Activated CD8-positive, alpha-beta memory T cell treated with anti-CD3 and anti-CD28 coated beads, Interleukin-2, amount 50 U/mL, for 48 hours (primary cell): ENCODE measurements at places on chromosomes 3 and 15.
A peak's percentile ranks its signal among the peaks of the same experiment; 100 is the strongest.

DNA sequence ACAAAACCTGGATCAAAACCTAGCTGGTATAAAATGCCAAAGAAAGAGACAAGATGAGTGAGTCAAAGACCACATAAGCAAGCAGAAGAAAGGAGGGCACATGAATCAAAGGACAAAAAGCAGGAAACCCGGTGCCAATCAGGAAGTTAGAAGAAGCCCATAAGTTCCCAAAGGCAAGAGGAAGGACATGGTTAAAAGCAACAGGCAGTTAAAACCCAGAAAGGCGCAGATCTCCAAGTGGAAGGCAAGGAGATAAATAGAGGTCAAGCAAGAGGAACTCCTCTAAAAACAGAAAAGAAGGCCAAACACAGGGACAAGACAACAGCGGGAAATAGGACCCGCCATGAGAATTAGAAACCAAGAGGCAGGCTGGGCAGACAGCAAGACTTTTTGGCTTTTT is 4.4 kb downstream of the TMOD2 start:
- DNase-seq = no peak

GRCh38 chr15:92383519-92384324 is 10.0 kb upstream of the ST8SIA2 start:
- DNase-seq = peak; percentile 66

- DNase-seq = no peak
Observed at GRCh38 chr15:70378126-70379031, 280.7 kb upstream of the TLE3 start.

DNA sequence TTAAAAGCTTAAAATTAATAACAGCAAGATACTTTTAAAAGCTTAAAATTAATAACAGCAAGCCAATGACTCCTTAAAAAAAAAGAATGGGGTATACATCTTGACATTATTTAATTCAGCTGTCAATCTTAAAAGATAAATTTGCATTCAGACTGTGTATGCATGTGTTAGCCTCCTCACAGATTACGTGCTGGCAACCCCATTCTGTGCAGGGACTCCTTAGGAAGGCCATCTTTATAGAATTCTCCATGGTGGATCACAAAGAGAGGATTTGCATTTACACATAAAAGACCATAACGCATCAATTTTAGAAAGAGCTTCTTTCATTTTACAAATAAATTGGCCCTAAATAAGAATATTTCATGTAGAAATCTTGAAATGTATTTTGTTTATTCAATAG is 87.2 kb downstream of the B3GALNT1 start:
- no peak for DNase-seq

GRCh38 chr3:42195879-42196330 is 70.1 kb downstream of the CCK start:
- no peak for DNase-seq

DNA sequence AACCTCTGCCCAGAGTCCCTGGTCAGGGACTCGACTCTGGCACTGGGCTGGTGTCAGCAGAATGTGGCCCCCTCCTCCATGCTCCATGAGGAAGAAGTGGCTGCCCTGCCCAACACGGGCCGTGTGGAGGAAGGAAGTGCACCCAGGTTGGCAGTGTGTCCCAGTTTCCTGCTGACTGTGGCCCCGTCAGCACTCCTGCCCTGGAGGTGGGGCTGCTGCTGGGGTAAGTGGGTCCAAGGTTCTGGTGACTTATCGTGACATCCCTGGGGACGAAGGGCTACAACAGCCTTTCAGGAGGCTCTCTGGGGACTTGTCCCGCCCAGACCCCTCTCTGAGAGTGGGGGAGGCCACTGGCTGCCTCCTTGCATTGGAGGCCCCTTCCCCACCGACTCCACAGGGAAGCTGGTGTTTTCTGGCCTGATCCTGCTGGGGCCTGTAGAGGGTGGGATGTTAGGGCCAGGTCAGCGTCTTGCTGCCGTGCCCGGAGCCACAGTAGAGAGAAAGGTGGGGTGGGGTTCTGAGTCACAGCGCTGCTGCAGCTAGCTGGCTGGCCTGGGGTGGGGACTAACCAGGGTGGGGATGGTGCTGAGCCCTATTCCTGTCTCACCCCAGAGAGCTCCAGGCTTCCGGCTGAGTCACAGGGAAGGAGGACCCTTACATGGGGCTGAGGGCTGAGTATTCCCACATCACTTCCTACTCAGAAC is 10.5 kb downstream of the SEMA4B start:
- DNase-seq = no peak

- no peak for DNase-seq
Observed at GRCh38 chr3:100053951-100054620, 60.2 kb downstream of the FILIP1L start.

DNA sequence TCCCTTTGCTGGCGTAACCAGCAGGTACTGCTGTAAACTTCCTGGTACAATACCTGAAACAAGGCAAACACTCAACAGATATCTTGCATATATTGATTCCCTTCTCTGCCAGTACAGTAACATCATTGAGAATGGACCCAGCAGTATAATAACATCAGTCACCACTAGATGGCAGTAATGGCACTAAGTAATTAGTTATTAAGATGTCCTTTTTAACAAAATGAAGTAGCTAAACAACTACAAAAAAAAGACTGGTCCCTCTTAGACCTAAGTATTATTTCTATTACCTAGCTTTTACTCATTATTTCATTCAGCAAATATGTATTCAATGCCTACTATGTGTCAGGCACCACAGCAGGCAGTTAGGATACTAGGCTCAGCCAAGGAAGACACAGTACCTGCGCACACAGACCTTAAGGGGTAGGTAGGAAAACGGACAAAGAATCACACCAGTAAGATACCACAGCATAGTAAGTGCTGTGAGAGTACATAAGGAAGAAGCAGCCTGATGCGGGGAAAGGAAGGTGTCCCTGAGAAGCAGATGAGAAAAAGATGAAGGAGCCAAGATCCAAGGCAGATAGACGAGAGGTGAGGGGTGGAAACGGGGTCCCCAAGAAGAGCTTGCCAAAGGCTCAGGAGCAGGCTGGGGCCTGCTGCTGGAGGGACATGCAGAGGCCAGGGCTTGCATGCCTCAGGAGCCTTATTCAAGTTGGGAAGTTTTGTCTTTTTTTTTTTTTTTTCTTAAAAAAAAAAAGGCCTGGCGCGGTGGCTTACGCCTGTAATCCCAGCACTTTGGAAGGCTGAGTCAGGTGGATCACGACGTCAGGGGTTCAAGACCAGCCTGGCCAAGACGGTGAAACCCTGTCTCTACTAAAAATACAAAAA is 102.7 kb upstream of the CHD2 start:
- no peak for DNase-seq

- no peak for DNase-seq
Observed at GRCh38 chr3:43161684-43162229, 55.9 kb upstream of the POMGNT2 start.

DNA sequence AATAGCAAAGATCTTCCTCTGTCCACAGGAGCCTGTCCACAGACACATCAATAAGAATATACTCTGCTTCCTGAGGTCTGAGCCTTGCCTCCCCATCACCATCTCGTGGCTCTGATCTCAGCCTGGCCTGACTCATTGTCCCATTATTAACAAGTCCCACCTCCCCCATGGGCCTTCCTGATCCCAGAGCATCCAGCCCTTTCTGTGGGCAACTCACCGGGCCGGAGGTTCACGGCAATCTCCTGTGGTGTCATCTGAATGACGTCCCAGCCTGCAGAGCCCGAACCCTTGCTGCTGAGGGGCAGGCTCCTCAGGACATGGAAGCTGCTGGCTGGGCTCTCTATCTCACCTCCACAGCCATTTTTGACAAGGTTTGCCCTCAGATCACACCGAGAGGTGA is 28.1 kb downstream of the ITGB5 start:
- DNase-seq = no peak

GRCh38 chr3:53258600-53259426 is 3.0 kb upstream of the TKT start:
- DNase-seq = no peak

DNA sequence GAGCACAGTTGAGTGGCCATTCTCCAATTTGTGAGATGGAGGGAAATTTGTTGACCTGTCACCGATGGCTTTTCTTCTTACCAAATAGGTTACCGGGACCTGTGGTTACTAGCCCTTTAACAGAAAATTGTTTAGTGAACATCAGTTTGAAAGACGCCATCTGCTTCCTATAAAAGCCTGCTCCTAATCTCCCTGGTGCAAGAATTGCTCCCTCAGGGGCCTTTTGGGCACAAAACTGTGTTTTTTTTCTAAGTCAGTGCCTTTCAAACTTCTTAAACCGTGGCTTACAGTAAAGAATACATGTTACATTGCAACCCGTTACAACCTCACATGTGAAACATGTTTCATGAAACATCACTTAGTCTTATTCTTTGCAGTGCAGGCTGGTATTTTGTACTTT is 15.0 kb downstream of the CACNA2D3 start:
- DNase-seq = no peak

DNA sequence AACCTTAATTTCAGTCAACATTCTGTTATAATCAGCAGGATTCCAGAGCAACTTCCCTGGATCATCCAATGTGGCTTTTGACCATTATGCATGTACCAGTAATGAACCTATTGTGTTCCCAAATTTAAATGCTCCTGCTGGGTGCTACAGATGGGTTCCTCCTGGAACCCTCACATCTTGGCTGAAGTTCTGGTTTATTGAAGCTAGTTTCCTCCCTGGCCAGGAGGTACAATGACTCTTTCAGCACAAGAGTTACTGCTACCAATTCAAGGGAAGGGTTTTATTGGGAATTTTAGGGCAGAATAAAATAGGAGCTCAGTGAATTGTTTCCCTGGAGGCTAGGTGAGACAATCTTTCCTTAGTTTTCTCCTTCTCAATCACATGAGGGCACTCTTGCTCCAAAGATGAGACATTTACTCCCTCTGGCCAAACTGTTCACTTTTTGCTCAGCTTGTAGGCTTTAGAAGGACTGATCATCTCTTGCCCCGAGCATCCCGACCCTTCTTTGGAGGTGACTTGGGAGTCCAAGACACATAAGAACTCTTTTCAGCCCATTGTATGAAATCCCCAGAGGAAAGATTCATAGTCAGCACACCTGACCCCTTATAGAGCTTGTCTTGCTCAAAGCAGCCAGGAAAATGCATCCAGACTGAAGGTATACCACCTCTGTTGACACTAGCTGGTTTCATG is 8.8 kb upstream of the NPHP3 start:
- no peak for DNase-seq

DNA sequence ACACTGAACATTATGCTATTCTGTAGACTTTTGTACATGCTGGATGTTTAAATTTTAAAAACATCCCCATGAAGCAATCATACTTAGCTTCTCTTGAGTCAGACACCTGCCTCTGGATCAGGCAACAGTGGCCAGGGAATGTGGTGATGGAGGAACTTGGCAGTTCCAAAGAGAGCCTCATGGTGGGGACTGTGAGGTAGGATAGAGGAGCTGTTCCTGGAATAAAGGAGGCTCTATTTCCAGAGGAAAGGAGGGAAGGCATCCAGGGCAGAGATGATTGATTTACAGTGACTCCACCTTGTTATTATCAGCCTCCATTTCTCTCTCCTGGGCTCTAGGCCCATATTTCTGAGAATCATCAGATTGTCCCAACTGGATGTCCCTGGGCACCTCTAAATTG is 35.0 kb upstream of the ABHD17C start:
- no peak for DNase-seq

DNA sequence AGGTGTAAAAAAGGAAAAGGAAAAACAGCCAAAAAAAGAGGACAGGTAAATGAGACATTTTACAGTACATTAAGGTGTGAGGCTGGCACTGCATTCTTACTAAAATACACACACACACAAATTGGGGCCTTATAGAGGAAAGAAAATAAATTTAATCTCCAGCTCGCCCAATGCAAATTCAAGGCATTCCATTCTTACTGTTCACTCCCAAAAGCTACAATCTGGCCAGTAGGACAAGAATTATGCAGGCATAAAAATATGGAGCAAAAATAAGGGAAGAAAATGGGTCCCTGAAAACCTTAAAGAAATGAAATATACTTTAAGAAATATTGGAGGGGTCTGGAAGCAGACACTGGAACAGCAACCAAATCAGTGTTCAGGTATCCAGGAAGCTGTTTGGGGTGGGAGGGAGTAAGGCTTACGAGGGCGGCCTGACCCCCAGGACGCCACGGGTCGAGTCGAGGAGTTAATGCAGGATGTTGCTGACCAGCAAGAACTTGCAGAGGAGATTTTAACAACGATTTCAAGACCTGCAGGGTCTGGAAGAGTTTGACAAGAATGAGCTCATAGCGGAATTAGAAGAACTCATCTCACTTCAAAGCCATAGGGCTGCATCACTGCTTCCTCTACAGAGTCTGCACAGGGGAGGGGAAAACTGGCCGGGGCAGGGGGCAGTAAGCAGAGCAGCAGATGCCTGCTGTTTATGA is 245.5 kb downstream of the TBL1XR1 start:
- no peak for DNase-seq

GRCh38 chr15:71654720-71655174 is 155.6 kb upstream of the NR2E3 start:
- DNase-seq = no peak

GRCh38 chr3:68793759-68794701 is 138.3 kb downstream of the TAFA4 start:
- DNase-seq = no peak

- no peak for DNase-seq
Observed at GRCh38 chr3:31193871-31194270, 299.4 kb upstream of the GADL1 start.

DNA sequence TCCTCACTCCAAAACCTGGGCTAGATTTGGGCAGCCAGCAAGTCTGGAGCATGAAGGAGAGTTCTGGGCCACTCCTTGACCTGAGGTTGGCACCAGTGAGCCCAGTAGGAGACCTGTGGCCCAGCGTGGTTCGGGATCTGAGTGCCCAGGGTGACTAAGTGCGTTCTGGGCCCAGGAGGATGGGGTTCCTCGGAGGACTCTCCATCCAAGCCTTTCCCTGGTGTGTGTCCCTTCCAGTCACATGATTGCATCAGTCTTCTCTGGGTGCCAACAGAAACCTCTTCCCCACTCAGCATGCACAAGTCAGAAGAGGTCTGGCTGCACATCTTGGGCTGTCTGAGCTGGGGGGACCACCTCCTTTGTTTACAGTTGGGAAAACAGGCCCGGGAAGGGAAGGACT is 14.9 kb downstream of the TMEM43 start:
- no peak for DNase-seq

GRCh38 chr3:107797586-107797985 is 274.8 kb downstream of the BBX start:
- no peak for DNase-seq

DNA sequence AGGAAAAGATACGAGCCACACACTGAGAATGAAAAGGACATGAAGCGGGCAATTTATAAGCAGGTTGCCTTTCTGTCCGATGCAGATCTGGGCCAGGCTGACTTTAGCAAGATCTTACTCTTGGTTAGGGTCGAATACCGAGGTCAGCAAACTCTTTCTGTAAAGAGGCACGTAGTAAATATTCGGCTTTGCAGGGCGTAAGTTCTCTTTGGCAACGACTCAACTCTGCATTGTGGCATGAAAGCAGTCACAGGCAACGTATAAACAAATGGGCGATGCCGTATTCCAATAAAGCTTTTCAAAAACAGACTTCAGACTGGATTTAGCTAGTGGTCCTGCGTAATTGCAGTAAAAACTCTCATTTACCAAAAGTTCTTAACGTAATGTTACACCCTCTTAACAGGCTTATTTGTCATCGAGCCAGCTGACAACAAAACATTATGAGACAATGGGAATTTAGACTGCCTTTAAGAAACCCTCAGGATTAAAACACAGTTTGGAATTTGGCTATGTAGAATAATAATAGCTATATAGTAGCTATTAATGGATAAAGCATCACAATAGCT is 13.1 kb upstream of the RPL35A start:
- no peak for DNase-seq

GRCh38 chr3:156631323-156631722 is 43.1 kb upstream of the TIPARP start:
- DNase-seq = no peak

- no peak for DNase-seq
Observed at GRCh38 chr3:169964176-169964575, 2.4 kb upstream of the SEC62 start.
